ENCODE measurements at places on chromosomes 7 and 10. TPM values are rescaled to one million over a fixed set of nuclear protein-coding genes. Genes with fewer than 3 reads are reported as not detected.

DNA sequence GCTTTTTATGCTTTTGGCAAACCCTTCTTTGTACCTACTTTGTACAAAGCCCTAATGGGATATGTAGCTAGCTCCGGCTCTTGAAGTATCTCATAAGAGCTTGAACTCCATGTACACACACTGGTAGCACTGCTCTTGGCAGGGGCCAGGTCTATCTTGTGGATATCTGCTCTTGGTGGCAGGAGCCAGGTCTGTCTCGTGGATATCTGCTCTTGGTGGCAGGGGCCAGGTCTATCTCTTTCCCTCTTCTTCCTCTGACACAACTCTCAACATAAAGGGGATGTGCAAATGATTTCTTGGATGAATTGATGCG, 91.9 kb downstream of the WNT2 start:
- DNase-seq, result no peak

SFTPD gene
- total RNA-seq, result 0.07 TPM

DNA sequence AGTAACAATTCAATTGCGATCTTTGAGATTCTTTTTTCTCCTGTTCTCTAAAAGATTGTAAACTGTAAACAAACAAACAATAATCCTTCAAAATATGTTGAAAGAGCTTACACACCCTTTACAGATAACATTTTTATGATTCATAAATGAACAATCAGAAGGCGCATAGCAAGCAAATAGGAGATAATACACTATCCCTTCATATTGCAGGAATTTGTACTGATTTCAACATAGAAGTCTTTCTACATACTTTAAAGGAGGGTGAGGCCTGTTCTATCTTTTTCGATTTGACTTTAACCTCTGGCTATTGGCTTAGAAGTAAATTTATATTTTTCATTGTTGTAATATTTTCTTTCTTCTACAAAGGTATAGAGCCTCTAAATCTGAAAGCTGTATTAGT, 57.2 kb downstream of the TFEC start:
- DNase-seq, result peak; percentile 49

- no peak for DNase-seq
Measured at GRCh38 chr10:81866753-81867152, 8.2 kb upstream of the NRG3 start.

GRCh38 chr7:147079921-147080420, 963.4 kb downstream of the CNTNAP2 start:
- DNase-seq, result no peak

CFAP43 gene
- 0.14 TPM for total RNA-seq

DNA sequence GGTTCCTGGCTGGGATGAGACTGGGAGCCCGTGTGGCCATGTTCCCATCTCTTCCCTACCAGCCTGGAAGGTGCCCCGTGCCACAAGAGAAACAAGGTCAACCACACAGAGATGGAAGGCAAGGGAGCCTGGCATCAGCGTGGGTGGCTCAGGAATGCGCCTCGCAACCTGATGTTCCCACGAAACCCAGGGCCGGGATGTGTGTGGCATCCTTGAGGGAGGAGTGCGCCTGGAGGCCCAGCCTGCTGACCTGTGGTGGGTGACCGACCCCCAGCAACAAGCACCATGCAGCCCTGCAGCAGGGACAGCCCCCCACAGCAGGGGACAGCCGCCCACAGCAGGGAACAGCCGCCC, 267.2 kb downstream of the ELFN1 start:
- no peak for DNase-seq

PRTFDC1 gene
- 8.7 TPM for total RNA-seq

DNA sequence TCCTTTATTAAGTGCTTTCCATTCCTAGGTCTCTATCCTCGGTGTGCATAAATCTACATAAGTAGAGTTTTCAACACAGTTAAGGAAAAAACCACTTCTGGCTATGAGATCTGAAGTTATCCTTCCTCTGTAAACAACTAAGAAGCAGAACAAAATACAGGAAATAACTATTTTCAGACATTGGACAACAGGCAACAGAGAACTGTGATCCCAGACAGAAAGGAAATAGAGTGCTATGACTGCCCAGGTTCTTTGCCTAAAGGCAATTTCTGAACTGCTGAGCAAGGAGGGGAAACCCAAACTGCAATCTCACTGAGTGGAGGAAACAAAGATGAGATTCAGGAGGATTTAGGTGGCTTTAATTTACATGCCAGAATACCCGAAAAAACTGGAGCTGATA, 285.4 kb downstream of the SNX13 start:
- DNase-seq, result peak; percentile 50

- no peak for DNase-seq
Measured at GRCh38 chr10:101003639-101004206, 4.1 kb downstream of the LZTS2 start.

DNA sequence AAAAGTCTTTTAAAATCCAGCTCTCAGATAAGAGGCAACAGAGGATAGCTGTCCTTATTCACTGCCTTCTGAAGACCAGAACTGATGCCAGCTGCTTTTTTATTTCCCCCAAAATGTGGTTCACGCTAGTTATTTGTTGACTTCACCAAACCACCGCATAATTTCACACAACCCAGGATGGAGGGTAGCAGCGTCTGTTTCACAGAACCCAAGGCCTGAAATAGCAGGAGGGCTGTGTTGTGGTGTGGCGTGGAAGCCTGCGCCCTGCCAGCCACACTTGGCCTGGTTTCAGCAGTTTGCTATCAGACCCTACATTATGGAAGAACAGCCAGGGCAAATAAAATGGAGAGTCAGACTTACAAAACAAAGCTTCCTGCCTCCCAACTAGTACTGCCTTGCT, 155.4 kb downstream of the DYNC1I1 start:
- no peak for DNase-seq

DNA sequence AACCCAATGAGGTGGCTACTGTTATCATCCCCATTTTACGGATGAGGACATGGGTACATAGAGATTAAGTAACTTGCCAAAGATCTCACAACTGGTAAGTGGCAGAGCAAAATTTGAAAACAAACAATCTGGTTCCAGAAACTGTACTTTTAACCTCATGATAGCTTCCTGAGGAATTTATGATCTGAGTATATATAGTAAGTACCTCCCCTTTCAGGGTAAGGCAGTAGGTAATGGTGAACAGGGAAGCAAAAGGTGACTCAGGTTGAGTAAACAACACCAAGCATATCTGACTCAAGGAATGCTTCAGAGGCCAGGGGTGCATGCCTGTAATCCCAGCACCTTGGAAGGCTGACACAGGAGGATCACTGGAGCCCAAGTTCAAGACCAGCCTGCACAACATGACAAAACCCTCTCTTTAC, 21.1 kb downstream of the KLLN start:
- peak; percentile 97 for DNase-seq

CPVL gene
- total RNA-seq, result 3.2 TPM

- DNase-seq, result peak; percentile 61
Measured at GRCh38 chr7:105600720-105601550, 19.6 kb upstream of the EFCAB10 start.

- DNase-seq, result no peak
Measured at GRCh38 chr10:44291091-44291490, 93.8 kb downstream of the CXCL12 start.

DNA sequence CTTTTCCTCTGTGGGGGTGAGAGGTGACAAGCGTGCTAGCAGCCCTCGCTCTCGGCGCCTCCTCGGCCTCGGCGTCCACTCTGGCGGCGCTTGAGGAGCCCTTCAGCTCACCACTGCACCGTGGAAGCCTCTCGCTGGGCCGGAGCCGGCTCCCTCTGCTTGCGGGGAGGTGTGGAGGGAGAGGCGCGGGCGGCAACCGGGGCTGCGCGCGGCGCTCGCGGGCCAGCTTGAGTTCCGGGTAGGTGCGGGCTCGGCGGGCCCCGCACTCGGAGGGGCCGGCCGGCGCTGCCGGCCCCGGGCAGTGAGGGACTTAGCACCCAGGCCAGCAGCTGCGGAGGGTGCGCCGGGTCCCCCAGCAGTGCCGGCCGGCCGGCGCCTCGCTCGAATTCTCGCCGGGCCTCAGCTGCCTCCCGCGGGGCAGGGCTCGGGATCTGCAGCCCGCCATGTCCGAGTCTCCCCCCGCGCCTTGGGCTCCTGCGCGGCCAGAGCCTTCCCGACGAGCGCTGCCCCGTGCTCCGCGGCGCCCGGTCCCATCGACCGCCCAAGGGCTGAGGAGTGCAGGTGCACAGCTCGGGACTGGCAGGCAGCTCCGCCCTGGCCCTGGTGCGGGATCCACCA, 352.8 kb upstream of the PODXL start:
- no peak for DNase-seq

GRCh38 chr7:92076509-92076908, 57.8 kb downstream of the CYP51A1 start:
- DNase-seq, result peak; percentile 93

GRCh38 chr10:80760914-80761371, 223.2 kb downstream of the SH2D4B start:
- no peak for DNase-seq

DNA sequence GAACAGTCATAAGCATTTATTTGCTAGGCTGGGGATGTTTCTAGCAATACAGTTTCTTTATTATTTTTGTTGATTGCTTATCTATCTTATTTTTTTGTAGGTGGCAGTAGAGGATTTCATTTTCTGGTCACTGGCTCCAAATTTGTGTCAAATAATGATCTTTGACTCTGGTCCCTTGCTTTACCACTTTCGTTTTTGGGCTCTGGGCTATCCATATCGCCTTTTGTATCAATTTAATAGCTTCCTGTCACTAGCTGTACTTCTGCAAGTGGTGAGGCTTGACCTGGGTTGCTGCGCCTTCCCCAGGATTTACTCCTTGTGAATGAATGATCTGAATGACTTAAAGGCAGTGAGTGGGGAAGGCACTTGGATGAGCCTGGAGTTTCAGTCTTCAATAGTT, 48.4 kb downstream of the MDFIC start:
- DNase-seq, result no peak

ELN gene
- not detected for total RNA-seq

DNA sequence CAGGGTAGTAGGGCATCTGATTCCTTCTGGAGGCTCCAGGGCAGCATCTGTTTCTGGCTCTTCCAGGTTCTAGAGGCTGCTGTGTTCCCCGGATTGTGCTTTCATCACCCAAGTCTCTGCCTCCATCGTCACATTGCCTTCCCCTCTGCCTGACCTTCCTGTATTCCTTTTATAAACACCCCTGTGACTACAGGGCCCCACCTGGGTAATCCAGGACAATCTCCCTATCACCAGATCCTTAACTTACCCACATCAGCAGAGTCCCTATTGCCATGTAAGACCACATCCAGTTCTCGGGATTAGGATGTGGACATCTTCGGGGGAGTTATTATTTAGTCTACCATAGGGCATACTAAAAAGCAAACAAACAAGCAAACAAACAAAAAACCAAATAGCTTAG, 39.4 kb upstream of the AGR3 start:
- no peak for DNase-seq

DNA sequence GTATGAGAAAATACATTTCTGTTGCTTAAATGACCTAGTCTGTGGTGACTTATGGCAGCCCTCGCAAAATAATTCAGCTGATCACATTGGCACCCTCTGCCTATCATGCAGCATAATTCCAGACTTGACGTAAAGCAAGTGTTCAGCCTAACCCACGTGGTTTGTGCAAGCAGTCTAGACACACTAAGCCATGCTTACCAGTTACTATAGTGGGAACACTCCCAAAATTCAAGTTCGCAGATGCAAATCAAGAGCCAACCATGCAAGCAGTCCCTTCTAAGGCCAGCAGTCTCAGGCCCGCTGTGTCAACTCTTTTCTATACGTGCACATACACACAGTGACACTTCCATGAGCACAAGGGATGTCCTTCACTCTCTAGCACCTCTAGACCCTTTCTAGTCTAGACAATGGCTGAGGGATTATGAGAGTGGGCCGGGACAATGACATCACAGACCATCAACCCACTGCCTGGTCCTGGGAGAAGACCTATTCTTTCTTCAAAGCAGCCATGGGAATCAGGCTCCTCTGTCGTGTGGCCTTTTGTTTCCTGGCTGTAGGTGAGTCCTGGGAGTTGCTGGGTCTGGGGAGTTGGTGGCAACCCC, 29.0 kb upstream of the PRSS1 start:
- no peak for DNase-seq

- no peak for DNase-seq
Measured at GRCh38 chr7:11615174-11615573, 216.8 kb downstream of the THSD7A start.

DNA sequence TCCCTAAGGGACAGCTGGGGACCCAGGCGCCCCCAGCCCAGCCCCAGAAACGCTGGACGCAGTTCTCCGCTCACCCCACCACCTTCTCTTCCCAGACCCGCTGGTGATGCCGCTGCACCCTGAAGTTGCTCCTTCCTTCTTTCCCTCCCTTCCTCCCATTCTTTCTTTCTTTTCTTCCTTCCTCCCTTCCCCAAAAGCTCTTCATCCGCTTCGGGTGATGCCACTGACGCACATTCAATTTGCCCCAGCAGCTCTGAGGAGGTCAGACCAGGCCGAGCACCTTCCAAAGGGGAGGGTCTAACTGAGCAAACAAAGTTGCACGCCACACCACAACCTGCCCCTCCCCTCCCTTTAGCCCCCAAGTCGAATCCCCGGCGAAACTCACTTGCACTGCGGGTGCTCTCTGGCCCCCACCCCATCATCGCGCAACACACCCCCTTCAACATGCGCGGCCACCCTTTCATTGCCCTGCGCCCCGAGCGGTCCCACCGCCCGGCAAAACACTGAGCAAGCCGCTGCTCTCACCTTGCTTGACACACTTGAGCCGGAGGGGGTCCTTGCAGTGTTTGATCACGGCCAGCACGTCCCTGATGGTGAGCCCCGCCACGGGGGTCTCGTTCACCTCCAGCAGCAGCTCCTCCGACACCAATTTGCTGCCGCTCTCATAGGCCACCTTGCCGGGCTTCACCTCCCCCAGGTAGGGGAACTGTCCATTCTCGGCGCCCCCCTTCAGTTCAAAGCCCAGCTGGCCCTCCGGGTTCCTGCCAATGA, 787 bp downstream of the MAGI2 start:
- no peak for DNase-seq

RET gene
- 1.2 TPM for total RNA-seq

- no peak for DNase-seq
Measured at GRCh38 chr10:24503461-24504320, 220.0 kb downstream of the ARHGAP21 start.

DNA sequence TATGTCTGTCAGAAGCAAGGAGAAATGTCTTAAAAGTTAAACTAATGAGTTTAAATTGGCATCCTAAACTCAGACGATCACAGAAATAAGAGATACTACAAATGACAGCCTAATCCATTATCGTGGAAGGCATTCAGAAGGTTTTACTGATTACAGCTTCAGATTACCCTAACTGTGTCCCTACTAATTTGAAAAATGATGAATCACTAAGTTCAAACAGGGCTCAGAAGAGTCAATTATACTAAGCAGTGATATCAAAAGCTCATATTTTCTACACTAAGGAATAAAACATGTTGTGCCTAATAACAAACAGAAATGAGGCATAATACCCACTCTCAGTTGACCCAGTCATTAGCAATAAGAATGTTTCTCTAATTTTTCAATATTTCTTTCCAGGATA, 152.0 kb upstream of the NRBF2 start:
- no peak for DNase-seq

TMEM229A gene
- not detected for total RNA-seq
